Effector CD4-positive, alpha-beta T cell (primary cell): ENCODE measurements at places on chromosomes 3 and 15.

DNA sequence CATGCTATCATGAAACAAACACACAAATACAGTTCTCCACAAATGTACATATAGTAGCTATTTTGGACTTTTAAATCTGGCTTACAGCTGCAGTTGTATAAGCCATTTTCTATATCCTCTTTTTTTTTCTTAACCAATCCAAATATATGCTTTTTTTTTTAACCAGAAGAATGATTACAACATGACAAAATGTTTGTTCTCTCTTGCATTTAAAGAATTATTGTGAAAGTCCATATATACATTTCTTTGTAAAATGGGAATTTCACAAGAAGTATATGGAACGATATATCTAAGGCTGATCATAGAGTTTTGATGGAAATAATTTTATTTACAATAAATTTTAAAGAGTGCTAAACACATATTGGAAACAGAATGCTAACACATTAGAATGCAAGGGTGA, 95.6 kb downstream of the CD200R1L start:
- no peak for DNase-seq

DNA sequence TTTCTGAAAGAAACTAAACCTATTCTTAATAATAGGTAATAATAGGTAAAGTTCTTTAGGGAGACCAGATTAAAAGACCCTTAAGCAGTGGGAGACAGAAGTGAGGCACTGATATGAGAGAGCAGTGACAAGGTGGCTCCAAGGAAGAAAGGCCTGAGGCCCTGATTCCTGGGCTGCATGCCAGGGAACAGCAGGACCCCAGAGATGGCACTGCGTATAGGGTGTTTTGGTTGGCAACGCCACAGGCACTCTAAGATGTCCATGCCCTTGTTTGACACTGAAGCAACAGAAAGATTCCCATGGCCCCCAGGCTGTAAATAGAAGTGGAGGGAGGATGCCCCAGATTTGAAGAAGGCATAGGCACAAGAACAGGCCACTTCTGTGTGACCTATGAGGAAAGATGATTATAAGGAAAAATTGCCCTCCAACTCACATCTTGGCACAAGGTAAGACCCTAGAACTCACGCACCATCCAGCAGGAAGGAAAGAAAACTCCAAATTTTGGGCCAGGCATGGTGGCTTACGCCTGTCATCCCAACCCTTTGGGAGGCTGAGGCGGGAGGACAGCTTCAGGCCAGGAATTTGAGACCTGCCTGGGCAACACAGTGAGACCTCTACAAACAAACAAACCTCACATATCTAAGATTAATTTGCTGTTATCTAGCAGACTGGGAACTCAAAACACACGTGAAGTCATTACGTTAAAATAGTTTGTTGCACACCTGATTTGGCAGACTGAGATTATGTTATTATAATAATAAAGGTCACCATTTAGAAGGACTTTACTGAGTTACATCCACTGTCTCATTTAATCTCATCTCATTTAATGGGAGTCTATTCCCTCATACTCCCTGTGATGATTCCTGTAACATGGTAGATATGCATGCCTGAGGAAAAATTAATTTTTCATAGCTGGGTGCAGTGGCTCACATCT, 10.5 kb upstream of the BLM start:
- no peak for DNase-seq

DNA sequence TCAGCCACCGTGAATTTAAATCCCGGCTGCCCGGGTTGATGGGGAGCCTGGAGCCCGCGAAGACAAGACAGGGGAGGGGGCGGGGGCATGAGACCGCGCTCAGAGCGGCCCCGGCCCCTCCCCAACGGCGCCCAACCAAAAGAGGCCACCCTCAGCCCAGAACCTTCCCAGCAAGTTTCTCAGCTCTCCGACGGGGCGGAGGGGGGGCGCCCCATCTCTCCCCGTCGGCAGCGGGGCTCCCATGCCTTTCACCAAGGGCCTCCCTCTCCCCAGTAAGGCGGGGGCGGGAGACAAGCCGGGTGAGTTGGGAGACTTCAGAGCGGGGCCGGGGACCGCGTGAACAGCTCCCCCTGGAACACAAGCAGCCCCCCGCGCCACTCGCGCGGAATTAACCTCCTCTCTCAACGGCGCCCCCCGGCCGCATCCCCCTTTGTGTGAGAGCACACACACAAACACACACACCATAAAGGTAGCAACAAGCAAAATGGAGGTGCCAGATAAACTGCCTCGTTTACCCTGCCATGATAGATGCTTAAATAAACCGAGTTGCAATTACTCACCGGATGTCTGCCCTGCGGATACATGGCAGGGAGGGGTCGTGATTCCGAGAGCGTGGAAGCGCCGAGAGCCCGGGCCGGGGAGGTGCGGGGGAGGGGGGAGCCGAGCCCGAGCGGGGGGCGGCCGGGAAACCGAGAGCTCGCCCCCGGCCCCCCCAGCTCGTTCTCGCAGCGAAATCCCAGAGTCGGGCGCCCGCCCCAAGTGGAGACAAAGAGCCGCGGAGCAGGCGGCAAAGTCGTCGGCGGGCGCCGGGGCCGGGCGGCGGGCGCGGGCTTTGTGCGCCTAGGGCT, 1.3 kb downstream of the TLE3 start:
- DNase-seq, result peak; percentile 40

DNA sequence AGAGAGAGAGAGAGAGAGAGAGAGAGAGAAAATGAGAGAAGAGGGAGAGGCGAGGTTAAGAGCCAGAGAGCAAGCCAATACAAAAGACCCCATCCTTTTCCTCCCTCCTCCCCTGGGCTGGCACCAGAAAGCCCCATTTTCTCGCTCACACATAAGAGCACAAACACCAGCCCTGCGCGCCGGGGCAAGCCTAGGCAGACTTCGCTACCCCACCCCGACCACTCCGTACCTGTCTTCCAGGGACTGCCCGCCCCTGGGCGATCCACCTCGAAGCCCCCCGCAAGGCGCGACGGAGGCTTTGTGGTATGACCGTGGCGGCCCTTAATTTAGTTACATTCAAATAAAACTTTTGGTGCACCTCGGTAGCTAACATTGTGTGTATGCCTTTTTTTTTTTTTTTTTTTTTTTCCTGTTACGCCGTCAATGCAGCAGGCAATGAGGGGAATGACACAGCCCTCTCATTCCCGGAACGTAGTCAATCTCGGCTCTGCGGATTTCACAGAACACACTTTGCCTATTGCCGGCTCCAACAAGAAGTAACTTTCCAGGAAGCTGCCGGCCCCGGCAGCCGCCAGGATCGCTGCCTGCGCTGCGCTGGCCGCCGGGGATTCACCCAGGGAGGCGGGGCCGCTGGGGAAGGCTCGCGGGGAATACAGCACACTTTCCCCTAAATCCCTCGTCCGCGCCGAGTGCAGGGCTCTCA, 7.7 kb downstream of the BCL6 start:
- peak; percentile 31 for DNase-seq

DNA sequence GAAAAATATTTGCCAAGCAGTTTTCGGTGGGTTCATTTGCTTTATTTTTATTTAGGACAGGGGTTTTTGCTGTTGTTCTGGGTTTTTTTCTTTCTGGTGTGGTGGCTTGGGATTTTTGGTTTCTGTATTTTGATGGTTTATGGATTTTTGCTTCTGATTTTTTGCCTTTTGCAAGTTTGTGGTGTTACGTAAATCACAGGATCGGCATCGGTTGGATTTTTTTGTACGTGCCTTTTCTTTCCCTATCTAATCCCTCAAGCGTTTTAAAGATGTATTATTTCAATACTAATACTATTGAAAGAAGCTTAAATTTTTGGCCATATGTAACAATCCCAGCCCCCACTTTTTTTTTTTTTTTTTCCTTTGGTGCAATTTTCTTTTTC, 782 bp upstream of the BCL6 start:
- DNase-seq, result no peak
